ENCODE measurements at places on chromosomes 7 and 10. TPM values are rescaled to one million over a fixed set of nuclear protein-coding genes. Genes with fewer than 3 reads are reported as not detected.

The NPSR1 gene
- total RNA-seq: not detected

The PAPOLB gene
- 0.25 TPM for total RNA-seq

The VWDE gene
- total RNA-seq: 92.6 TPM

The CPXM2 gene
- not detected for total RNA-seq

The CYP3A4 gene
- 0.07 TPM for total RNA-seq

The PTPN20 gene
- total RNA-seq: not detected

The TACC2 gene
- 0.22 TPM for total RNA-seq

The TRUB1 gene
- 11.3 TPM for total RNA-seq

The MLXIPL gene
- 11.8 TPM for total RNA-seq

The NKX1-2 gene
- total RNA-seq: 0.04 TPM

The SVIL gene
- 0.07 TPM for total RNA-seq

The C7orf57 gene
- total RNA-seq: not detected

The ASB15 gene
- 0.04 TPM for total RNA-seq

The KCNIP2 gene
- total RNA-seq: 4.8 TPM

The PROSER2 gene
- 14.3 TPM for total RNA-seq

The TRA2A gene
- 81.6 TPM for total RNA-seq

The TUBAL3 gene
- total RNA-seq: 6.3 TPM

The CALML3 gene
- not detected for total RNA-seq

The CPVL gene
- total RNA-seq: 2.0 TPM

The ANKRD30A gene
- not detected for total RNA-seq

The SCRN1 gene
- total RNA-seq: 0.49 TPM

The PSMA2 gene
- total RNA-seq: 184 TPM

The VSTM2A gene
- not detected for total RNA-seq

The PNLIP gene
- total RNA-seq: 1.1 TPM
